ENCODE measurements at places on chromosomes 2 and 18. TPM values are rescaled to one million over a fixed set of nuclear protein-coding genes. Genes with fewer than 3 reads are reported as not detected.

Gene SOX11
- total RNA-seq: 52.0 TPM

Gene TMEM163
- total RNA-seq: 0.31 TPM

Gene CFC1
- total RNA-seq: 3.1 TPM

Gene CCNYL1
- 7.5 TPM for total RNA-seq

Gene INHBB
- total RNA-seq: 0.17 TPM

Gene PMAIP1
- 20.8 TPM for total RNA-seq

Gene HYCC2
- 17.3 TPM for total RNA-seq

- no peak for ATAC-seq
These were observed 125.4 kb downstream of the CTIF start for GRCh38 chr18:48663931-48664847.

GRCh38 chr2:239103125-239104098, 255.5 kb downstream of the TWIST2 start:
- ATAC-seq: no peak

DNA sequence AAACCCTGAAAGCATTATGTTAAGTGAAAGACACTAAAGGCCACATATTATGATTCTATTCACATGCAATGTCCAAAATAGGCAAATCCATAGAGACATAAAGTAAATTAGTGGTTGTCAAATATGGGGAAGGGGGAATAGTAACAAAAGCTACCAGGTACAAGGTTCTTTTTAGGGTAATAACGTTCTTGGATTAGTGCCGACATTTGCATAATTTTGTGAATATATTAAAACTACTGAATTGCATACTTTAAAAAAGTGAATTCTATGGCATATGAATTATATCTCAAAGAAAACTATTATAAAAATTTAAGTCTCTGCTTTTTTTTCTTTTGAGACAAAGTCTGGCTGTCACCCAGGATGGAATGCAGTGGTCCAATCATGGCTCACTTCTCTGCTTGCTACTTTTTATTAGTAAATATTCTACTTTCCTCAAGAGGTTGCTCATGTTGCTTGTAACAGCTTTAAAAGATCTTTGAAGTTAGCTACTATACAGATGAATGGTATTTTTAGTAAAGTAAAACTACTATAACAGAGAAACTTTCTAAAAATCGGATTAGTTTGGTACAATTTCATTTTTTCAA, 2.5 kb downstream of the SESTD1 start:
- no peak for ATAC-seq

DNA sequence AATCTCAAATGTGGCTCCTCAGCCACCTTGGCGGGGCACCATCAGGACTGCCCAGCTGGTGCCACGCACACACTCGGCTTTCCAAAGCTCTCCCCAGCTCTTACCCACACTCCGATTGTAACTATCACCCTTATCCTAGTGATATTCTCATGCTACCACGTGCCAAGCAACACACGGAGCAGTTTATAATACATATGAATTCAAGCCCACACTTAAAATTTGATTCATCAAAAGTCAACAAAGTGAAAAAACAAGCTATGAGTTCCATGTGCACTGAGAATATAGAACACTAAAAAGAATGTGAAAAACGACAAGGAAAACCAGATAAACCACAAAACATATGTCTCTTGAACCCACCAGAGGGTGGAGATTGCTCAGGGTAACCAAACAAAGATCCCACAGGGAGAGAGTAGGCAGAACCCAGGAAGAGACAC, 31.6 kb downstream of the LONRF2 start:
- no peak for ATAC-seq

GRCh38 chr18:79528846-79529245, 133.1 kb downstream of the NFATC1 start:
- ATAC-seq: peak; percentile 78

GRCh38 chr2:176085120-176085788, 1.5 kb upstream of the EVX2 start:
- no peak for ATAC-seq

DNA sequence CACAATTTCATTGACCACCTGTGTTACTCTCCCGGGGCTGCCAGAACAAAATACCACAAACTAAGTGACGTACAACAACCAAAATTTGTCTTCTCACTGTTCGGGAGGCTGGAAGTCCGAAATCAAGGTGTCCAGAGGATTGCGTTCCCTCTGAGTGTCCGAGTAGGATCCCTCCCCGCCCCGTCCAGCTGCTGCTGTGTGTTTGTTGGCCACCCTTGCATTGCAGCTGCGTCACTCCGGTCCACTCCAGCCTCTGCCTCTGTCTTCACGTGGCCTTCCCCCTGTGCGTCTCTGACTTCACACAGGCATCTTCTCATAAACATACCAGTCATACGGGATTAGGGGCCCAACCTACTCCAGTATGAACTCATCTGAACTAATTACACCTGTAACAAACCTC, 251.8 kb upstream of the SMIM21 start:
- ATAC-seq: no peak

GRCh38 chr2:7847321-7847720, 834.5 kb upstream of the ID2 start:
- no peak for ATAC-seq

Data from motor neuron (in vitro differentiated cells).